ENCODE measurements at places on chromosomes 6 and 20.

- DNase-seq, result no peak
These were observed 128.0 kb downstream of the GMDS start for GRCh38 chr6:2117447-2117846.

GRCh38 chr20:50286174-50286511 lies 95.5 kb downstream of the CEBPB start:
- DNase-seq, result no peak

GRCh38 chr6:68094070-68094469 lies 541.0 kb upstream of the ADGRB3 start:
- DNase-seq, result no peak

- no peak for DNase-seq
These were observed 295.6 kb upstream of the BMP2 start for GRCh38 chr20:6471871-6472270.

GRCh38 chr6:26324295-26324727 lies 40.7 kb upstream of the BTN3A2 start:
- DNase-seq, result no peak

GRCh38 chr6:159961528-159961927 lies 7.4 kb upstream of the IGF2R start:
- no peak for DNase-seq

DNA sequence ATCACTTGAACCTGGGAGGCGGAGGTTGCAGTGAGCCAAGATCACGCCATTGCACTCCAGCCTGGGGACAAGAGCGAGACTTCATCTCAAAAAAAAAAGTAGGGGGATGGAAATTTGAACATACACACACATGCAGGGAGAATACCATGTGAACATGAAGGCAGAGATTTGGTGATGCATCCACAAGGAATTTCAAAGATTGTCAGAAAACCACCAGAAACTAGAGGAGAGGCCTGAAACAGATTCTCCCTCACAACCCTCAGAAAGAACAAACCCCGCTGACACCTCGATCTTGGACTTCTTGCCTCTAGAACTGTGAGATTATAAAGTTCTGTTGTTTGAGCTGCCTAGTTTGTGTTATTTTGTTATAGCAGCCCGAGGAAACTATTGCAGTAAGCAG lies 125.5 kb downstream of the GPX5 start:
- no peak for DNase-seq

- no peak for DNase-seq
These were observed 989 bp downstream of the FITM2 start for GRCh38 chr20:44309763-44310663.

GRCh38 chr6:168507297-168507696 lies 66.3 kb downstream of the SMOC2 start:
- DNase-seq, result no peak

DNA sequence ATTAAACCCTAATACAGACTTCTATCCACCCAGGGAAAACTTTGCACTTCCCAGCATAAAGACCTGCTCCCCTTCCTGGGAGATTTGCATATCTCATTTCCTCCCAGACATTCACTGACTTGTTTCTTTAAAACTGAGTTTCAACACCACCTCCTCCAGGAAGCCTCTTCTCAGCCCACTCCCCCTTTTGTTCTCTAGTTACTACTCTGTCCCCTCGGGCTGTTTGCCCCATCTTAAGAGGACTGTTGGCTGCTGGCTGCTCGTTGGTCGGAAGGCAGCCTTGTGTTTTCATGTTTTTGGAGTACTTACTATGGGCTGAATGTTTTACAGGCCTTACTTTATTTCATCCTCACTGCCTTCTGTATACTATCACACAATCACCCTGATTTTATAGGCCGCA lies 6.6 kb downstream of the ARHGAP40 start:
- no peak for DNase-seq

GRCh38 chr6:163661272-163661671 lies 246.8 kb downstream of the QKI start:
- no peak for DNase-seq

- no peak for DNase-seq
These were observed 121.8 kb downstream of the TOX2 start for GRCh38 chr20:44036441-44036840.

DNA sequence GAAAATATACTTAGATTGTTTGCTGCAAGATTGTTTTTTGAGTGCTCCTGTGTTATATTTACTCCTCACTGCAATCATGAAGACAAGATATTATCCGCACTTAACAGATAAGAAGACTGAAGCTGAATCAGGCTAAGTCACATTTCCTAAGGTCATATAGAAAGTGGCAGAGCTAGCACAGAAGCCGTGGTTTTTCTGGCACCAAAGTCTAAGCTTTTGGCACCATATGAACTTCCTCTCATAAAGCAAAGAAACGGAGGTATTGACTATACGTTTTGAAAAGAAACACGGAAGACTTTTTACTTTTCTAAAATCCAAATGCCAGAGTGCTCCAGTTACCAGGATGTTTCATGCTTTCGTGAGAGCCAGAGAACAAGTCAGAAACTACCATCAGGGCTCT lies 9.3 kb upstream of the DTD1 start:
- no peak for DNase-seq

GRCh38 chr6:129696843-129697242 lies 13.1 kb downstream of the ARHGAP18 start:
- DNase-seq, result no peak

GRCh38 chr6:32886681-32887383 lies 32.8 kb downstream of the PSMB9 start:
- no peak for DNase-seq

DNA sequence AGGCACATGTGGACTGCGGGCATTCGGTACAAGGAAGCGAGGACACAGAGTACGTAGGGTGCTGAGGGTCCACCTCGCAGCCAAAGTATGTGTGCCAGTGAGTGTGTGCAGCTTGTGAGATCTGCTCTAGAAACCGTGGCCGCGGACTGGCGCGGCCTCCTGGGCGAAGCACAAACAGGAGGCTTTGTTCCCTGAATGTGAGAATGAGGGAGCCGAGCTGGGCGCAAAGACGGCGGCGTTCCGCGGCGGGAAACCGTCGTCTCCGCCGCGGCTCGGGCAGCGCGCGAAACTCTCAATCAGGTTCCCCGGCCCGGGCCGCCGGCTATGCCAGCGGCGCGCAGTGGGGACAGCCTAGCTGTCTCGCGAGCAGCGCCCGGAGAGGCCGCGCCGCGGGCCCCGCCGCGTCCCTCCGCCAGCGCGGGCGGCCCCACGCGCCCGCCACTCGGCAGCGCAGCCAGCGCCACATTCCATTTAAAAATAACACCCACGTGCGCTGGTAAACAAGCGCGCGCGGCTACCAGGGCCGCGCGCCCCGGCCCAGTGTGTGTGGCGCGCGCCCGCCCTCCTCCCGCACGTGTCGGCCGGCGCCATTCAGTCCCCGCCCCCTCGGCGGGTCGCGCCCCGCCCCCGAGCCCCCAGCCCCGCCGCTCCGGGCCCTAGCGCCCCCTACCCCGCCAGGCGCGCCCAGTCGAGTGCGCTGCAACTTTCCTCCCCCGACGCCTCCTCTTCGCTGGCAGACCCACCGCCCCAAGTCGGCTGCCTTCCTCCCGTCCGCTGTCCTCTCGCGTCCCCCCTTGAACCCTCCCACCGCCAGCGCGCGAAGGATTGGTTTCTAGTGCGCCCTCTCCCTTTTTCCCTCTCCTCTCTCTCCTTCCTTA lies 3.0 kb upstream of the FOXO3 start:
- DNase-seq, result peak; percentile 69

GRCh38 chr20:60937585-60937984 lies 314.5 kb upstream of the CDH4 start:
- no peak for DNase-seq

DNA sequence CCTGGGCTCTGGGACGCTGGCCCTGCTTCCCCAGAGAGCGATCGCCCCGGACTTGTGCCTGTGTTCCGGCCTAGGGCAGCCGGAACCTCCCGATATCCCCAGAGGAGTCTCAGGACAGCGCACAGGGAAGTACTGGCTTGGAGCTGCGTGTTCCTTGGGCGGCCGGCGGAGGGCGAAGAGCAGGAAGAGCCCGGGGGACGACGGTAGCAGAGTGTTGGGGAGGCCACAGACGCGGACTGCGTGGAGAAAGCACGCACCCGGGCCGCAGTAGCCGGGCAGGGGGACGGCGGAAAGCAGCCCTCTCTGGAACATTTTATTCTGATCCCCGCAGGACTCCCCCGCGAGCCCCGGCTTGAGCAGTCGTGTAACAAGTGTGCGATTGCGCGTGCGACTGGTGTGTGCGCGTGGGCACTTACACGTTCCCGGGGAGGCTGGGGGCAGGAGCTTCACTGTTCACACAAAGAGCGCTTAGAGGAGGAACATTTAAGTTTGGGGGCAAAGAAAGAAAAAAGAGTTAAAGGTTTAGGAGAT lies 36.1 kb downstream of the NCR2 start:
- no peak for DNase-seq

- no peak for DNase-seq
These were observed 44.0 kb upstream of the ZBTB24 start for GRCh38 chr6:109526905-109527628.

DNA sequence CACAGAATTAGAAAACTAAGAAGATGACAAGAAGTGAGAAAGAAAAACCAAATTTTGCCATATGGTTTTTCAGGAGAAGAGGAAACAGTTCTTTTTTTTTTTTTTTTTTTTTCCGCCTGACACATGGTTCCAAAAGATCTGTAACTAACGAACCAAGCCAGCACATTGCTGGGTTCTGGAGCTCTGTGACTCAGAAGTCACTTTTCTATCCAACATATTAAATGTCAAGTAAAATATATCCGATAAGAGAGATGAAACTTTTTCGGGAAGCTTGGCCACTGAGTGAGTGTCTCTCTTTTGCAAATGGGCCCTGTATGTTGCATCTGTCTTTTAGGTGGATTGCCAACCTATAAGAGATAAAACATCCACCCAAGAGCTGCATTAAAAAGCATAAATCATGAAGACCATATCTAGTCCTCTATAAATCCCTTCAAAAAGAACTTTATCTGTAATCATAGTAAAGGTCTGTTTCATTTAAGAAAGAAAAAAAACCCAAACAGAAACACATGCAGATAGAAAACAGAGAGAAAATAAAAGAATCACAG lies 4.6 kb downstream of the METTL24 start:
- DNase-seq, result no peak

DNA sequence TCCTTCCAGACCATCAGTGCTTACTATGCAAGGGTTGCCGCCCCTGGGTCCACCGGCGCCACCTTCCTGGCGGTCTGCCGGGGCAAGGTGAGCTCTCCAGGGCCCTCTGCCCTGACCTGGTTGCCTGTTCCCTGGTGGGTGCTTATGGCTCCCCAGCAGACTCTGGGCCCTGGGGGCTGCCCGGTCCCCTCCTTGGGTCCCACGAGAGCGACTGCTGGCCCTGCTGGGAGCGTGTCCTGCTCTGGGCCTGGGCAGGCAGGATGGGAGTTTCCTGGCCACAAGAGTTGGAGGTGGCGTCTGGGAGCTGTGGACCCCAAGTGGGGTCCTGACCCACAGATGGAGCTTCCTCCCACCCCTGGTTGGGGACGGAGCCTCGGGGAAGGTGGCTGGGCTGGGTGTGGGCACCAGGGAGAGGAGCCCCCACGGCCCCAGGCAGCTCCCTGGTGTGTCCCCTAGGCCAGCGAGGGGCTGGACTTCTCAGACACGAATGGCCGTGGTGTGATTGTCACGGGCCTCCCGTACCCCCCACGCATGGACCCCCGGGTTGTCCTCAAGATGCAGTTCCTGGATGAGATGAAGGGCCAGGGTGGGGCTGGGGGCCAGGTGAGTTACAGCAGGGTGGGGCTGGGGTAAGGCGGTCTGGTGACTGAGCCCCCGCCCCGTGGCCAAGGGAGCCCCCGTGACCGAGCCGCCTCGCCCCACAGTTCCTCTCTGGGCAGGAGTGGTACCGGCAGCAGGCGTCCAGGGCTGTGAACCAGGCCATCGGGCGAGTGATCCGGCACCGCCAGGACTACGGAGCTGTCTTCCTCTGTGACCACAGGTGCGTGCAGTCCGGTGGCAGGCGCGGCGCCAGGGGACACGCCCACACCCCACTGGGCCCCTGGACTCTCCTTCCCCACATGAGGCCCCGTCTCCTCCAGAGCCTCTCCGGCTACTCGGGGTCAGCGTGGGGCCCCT lies 7.1 kb upstream of the TNFRSF6B start:
- DNase-seq, result no peak

DNA sequence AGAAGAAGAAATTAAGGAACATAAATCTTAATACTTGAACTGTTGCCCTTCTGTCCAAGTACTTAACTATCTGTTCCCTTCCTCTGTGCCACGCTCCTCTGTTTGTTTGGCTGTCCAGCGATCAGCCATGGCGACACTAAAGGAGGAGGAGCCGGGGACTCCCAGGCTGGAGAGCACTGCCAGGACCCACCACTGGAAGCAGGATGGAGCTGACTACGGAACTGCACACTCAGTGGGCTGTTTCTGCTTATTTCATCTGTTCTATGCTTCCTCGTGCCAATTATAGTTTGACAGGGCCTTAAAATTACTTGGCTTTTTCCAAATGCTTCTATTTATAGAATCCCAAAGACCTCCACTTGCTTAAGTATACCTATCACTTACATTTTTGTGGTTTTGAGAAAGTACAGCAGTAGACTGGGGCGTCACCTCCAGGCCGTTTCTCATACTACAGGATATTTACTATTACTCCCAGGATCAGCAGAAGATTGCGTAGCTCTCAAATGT lies 17.1 kb downstream of the IRF4 start:
- DNase-seq, result no peak

DNA sequence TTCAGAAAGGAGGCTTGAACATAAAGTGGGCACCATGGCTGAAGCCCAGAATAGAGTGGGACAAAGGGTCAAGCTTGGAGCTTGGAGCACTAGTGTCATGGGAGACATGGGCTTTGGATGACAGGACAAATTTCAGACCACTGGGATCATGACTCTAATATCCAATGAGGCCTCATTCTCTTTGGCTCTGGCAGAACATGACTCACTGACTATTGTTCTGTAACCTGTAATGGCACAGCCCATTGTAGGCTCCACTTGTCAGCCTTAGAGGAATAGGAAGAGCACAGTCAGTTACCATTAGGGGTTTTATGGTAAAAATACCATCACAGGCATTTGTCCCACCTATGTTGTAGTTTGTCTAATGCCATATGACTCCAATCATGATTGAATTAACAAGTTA lies 34.0 kb upstream of the MMS22L start:
- DNase-seq, result no peak

DNA sequence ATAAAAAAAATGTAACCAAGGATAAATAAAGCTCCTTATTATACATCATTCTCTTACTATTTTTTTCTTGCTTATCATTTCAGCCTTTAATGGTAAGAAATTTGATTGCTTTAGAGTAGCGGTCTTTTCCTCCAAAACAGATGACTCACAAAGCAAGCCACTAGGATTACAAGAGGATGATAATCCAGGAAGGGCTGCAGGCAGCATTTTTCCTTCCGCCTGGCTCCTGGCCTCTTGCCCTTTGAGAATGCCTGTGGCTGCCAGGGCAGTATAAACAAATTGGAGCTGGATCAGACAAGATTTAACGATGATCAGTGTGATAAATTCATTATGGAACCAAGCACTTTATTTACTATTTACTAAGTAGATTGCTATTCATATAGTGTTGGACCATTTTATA lies 9.7 kb upstream of the FBXL4 start:
- no peak for DNase-seq

GRCh38 chr6:7617801-7618764 lies 28.1 kb downstream of the SNRNP48 start:
- no peak for DNase-seq
